ENCODE measurements at places on chromosomes 7 and 10.

DNA sequence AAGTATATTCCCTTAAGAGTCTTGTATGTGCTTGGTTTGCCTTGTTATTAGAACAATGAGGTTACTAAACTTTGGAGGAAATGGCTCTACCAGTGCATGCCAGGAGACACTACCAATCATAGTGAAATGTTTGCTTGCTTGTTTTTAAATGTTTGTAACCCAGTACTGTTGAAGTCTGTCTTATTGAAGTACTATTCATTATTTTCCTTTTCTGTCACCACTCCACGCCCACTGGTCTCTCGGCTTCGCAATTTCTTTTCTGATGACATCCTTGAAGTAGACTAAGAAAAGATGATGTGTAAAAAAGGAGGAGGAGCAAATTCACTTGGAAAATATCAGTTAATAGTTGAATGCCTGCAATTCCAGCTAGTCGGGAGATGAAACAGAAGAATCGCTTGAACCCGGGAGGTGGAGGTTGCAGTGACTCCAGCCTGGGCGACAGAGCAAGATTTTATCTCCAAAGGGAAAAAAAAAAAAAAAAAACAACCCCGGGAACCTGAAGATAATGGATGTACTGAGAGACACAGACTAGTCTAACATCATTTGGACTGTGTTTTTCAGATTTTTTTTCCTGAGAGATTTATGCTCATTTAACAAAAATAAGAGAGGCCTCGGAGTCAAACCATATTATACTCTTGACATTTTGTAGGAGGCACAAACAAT is 959.4 kb downstream of the PCDH15 start:
- DNase-seq = no peak

GRCh38 chr7:36388423-36388822 is 1.2 kb upstream of the ANLN start:
- DNase-seq = no peak

GRCh38 chr10:77290528-77291155 is 347.0 kb downstream of the KCNMA1 start:
- DNase-seq = no peak

GRCh38 chr7:150856303-150857275 is 4.3 kb downstream of the AOC1 start:
- DNase-seq = no peak

- peak; percentile 22 for DNase-seq
Observed at GRCh38 chr7:87152897-87153641, 816 bp downstream of the DMTF1 start.

DNA sequence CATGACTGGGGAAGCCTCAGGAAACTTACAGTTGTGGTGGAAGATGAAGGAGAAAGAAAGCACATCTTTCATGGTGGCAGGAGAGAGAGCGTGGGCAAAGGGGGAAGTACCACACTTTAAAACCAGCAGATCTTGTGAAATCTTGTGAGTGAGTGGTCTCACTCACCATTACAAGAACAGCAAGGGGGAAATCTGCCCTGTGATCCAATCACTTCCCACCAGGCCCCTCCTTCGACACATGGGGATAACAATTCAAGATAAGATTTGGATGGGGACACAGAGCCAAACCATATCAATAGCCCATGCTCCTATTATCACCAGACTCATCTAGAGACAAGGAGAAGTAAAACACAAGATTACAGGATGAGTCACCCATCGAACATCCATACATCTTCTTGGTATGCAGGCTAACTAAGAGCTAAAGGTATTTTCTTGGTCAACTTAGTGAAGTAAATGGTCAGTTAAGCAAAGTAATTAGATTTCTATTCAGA is 55.3 kb upstream of the YAE1 start:
- DNase-seq = no peak

GRCh38 chr10:109517748-109518147 is 405.6 kb downstream of the XPNPEP1 start:
- no peak for DNase-seq

DNA sequence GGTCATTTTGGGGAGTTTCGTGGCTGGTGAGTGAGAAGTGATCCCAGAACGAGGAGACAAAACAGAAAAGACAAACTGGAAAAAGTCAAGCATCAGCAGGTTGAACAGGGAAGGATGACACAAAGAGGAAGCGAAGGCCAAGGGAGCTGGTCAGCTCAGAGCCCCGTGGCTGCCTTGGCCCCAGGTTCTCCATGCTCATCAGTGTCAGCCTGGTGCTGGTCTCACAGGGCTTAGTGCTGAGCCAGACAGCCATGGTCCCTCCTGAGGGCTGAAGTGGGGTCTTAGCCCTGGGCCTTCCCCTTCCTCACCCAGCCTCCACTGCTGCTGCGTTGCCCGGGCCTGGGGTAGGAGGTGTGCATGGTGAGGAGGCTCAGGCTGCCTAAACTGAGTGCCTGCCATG is 183.6 kb downstream of the PFKFB3 start:
- DNase-seq = no peak

DNA sequence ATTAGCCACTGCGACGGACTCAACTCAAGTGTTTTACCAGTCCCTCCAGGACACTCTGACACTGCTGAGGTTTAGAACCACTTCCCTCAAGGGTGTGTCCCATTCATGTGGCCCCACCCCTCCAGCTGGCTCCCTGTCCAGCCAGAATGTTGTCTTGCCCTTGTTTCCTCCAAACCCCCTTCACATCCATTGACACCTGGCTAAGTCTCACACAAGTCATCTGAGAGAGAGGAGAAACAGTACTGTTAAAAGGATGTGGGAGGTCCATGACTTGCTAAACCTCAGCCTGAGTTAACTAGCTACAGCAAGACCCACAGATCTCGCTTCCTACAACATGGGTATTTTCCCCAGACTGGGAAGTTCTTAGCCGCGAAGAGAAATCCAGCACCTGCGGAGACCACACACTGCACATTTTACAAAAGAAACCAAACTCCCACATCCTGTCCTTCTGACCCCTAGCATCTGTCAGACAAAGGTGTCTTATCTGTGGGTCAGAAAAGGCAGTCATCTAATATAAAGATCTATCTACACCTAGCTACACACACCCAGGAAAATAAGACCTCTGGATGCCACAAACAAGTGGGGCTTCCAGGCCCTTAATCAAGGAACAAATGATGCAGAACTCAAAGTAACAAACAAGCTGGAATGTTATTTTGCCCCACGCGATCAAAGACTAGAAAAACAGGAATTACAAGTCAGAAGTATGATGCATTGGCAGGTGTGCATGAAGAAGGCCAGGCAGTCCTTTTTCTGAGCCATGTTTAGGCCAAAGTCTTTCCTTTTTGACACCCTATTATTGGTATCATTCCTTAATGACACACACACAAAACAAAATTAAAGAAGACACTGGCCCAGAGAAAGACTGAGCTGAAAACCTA is 13.9 kb downstream of the OSBPL3 start:
- no peak for DNase-seq

DNA sequence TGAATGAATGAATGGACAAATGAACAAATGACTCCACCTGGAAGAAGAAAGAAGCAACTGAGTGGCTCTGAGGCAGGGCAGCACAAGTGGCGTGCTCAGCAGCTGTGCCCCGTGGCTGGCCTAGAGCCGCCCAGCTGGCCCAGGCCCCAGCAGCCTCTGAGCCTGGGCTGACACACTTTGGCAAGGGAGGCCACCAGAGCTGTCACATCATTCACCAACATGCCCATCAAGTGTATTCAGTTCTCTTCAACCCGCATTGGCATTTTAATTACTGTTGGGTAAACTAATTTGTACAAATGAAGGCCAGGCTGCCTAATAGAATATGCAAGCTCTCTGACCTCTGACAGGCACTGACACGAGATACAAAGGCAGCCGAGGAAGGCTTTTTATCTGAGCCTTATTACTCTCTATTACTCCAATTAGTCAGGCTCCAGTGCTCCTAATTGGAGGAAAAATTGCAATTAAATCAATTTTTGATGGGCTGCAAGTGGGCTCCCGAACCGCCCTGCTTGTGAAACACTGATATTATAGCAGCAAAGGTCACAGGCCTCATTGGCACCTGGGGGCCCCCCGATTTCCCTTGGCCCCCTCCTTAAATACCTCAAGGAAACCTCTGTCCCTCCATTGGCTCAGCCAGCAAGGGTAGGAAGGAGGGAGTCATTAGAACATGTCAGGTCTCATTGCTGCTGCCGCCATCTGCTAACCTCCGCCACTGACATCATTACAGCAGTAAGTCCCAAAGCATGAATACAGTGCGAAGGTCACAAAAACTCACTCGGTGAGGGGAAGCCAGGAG is 41.9 kb downstream of the DPCD start:
- no peak for DNase-seq

DNA sequence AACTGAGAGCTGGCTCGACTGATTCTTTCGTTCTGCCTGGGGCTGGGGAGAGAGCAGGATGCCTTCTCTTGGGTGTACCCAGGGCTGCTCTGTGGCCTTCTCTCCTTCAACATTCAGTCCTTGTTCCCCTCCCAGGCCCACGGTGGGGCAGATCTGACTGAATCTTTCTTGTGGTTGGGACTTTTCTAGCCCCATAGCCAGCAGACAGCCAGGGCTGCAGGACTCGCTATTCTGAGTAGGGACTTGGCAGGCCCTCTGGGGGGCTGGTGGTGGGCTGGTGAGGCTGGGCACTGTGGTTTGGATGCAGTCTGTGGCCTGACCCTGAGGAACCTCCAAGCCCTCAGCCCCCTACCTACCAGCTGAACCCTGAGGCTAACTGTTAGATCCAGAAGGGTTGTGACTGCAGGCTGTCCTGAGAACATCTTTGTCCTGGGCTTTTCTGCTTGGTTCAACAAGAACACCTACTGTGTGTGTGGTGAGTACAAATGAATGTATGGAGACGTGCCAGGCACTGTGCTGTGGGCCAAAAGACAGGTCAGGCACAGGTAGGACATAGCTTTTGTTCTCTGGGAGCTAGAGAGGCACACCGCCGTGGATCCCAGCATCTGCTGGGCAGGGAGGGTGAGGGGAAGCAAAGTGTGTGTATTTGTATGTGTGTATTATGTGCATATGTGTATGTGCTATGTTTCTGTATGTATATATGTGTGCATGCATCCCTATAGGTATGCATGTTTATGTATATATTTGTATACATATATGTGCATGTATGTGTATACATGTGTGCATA is 2.1 kb upstream of the PALD1 start:
- DNase-seq = no peak

All from stimulated activated CD4-positive, alpha-beta T cell treated with anti-CD3 and anti-CD28 coated beads, Interleukin-15, amount 100 ng/mL, for 48 hours (primary cell).